ENCODE measurements at places on chromosomes 13 and 19.
A peak's percentile ranks its signal among the peaks of the same experiment; 100 is the strongest.

DNA sequence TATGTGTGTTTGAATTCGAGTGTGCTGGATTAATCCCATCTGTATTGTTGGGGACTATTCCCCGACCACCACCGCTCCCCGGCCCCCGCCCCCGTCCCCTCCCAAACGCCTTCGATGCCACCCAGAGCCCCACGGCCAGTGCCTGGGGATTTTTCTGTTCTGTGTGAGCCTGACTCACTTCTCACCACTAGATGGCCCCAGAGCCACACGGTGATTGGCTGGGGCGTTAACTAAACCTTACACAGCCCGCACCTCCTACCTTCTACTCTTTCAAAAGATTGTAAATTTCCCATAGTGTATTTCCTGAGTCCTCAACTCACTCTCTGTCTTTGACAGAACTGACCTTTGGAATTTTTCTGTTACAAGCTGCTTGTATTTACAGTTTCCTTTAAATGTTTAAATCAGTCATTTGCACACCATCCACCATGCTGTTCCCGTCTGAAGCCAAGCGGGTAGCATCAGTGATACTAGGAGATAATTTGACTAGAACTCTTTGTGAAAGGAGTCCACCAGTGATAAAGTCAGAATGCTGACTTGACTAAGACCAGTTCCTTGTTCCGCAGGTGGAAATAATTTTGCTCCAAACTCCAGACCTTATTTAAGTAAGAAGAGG, 61.4 kb downstream of the RFX2 start:
- DNase-seq = no peak

GRCh38 chr19:1507192-1507660, 5.6 kb downstream of the ADAMTSL5 start:
- DNase-seq = no peak

GRCh38 chr13:66780814-66781213, 449.3 kb downstream of the PCDH9 start:
- DNase-seq = peak; percentile 70

GRCh38 chr13:48078251-48078656, 16.6 kb downstream of the MED4 start:
- DNase-seq = no peak

GRCh38 chr13:29473166-29473565, 122.3 kb downstream of the SLC7A1 start:
- DNase-seq = no peak

DNA sequence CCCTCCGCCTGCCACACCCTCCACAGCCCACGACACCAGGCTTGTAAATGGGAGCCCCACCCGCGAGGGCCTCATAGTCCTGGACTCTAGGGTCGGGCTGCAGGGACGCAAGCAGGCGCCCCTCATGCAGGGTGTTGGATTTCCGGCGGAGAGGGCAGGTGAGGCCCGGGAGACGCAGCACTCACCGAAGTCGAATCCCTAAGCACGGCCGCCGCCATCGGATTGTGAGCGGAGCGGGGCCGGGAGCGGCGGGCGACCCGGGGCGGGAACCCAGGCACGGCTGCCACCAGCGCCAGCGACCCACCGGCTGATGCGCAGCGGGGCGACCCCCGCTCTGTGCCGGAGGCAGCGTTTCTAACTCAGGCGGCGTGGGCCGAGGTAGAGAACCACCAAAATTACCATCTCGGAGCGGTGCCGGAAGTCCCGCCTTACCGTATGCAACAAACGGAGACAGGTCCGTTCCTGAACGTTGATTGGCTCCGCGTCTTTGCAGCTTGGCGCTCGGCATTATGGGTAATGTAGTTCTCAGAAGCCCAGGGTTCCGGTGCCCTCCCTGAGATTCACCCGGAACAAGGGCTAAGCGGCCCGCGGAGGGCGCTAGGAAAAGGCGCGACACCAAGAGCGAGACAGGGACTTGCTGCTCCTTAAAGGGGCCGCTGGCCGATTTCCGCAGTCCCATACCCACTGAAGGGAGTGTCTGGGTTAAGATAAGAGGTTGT, at the start of gene ZNF416:
Gene ZNF416, minus strand, starts transcription at position 425 of the 719 bp plus-strand sequence. Its CDS starts 207 bp downstream, at position 218.
- peak; percentile 93 for DNase-seq
